COLO829 (cell line): ENCODE measurements at places on chromosomes 1 and 21.

DNA sequence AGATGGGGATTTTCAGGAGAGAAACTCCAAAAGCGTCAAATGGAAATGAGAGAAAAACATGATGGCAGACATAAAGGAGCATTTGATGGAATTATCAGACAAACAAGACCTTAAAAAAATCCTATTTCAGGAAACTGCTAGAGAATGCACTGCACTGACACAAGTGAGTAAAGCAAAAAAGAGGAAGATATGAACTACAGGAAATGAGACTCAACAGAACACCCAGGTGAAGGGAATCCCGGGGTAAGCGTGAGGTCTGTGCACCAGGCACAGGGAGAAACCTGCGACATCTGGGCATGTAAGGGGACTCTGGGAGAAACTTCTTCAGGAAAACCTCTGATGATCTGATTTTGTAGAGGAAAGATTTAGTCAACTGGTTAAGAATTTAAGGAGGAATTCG lies 2.8 kb downstream of the TARBP1 start:
- no peak for DNase-seq

GRCh38 chr1:173682184-173682583 lies 12.5 kb upstream of the ANKRD45 start:
- DNase-seq, result no peak

GRCh38 chr1:185463011-185463410 lies 146.0 kb upstream of the IVNS1ABP start:
- DNase-seq, result no peak

GRCh38 chr1:171683870-171684269 lies 31.4 kb upstream of the MYOC start:
- DNase-seq, result no peak

- no peak for DNase-seq
Observed at GRCh38 chr1:243549791-243550190, 293.9 kb downstream of the SDCCAG8 start.

GRCh38 chr1:25062621-25063255 lies 132.7 kb upstream of the RUNX3 start:
- DNase-seq, result no peak

- no peak for DNase-seq
Observed at GRCh38 chr1:2274231-2274928, 46.3 kb downstream of the SKI start.
